ENCODE measurements at places on chromosomes 13 and 19. TPM values are rescaled to one million over a fixed set of nuclear protein-coding genes. Genes with fewer than 3 reads are reported as not detected.

ONECUT3 gene
- not detected for polyA plus RNA-seq

UPK1A gene
- not detected for polyA plus RNA-seq

CSNK1G2 gene
- 19.9 TPM for polyA plus RNA-seq

ZNF491 gene
- polyA plus RNA-seq = not detected

ZNF225 gene
- 3.4 TPM for polyA plus RNA-seq

OVOL3 gene
- polyA plus RNA-seq = not detected

GRCh38 chr19:418761-419671 lies 10.1 kb upstream of the C2CD4C start:
- H3K27me3 ChIP-seq = no peaks in the 10 kb centered on the region
- no peaks in the 10 kb centered on the region for H3K4me1 ChIP-seq
- H3K4me3 ChIP-seq = no peak overlapping the region

- H3K4me1 ChIP-seq = peaks cover 7% of the 10 kb centered on the region
- no peak for DNase-seq
- peaks cover 9% of the 10 kb centered on the region for H3K27me3 ChIP-seq
- H3K36me3 ChIP-seq = no peaks in the 10 kb centered on the region
- no peak overlapping the region for H3K27ac ChIP-seq
- no peak overlapping the region for H3K4me3 ChIP-seq
These were observed 17.1 kb downstream of the SHISA7 start for GRCh38 chr19:55426042-55426441.

DNA sequence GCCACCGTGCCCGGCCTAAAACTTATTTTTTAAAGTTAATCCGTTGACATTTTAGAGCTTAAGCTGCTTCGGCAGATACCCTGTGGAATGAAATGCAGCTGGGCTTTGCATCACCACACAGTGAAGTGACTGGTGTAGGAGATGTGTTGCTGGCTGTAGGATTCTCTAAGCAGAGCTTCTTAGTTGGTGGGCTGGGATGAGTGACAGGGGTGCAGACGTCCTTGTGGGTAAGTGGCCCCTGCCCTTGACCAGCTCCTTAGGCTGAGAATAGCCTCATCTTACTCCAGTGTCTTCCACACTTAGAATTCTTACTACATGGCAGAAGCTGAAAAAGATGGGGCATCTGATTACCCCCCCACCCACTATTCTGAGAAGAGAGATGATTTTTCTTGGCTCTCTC lies 11.6 kb downstream of the GATAD2A start:
- peaks cover 43% of the 10 kb centered on the region for H3K4me1 ChIP-seq
- H3K27ac ChIP-seq = no peak overlapping the region
- H3K4me3 ChIP-seq = no peak overlapping the region
- H3K27me3 ChIP-seq = no peaks in the 10 kb centered on the region

GRCh38 chr19:42270346-42271044 lies 1.4 kb downstream of the CIC start:
- peak overlapping the region; percentile 99 for H3K27ac ChIP-seq
- H3K4me1 ChIP-seq = peaks cover 35% of the 10 kb centered on the region
- no peaks in the 10 kb centered on the region for H3K27me3 ChIP-seq

DNA sequence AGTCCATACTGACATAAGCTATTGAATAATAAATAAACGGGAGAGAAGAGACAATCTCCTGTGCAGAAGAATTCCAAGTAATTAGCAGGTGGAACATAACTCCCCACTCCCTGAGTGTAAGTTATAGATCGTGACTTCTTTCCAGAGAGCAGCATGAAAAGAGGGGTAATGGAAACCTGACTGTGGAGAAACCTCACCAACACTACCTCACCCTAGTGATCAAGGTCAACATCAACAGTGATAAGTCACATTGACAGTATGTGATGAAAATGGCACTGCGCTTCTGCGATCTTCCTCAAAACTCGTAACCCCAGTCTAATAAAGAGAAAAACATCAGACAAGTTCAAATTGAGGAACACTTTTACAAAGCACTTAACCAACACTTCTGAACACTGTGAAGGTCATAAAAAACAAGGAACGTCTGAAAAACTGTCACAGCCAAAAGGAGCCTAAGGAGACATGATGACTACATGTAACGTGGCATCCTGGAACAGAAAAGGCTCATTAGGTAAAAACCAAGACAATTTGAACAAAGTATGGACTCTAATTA lies 19.8 kb downstream of the CAB39L start:
- H3K27me3 ChIP-seq = no peaks in the 10 kb centered on the region
- peaks cover 3% of the 10 kb centered on the region for H3K36me3 ChIP-seq
- H3K4me3 ChIP-seq = no peak overlapping the region
- no peak overlapping the region for H3K27ac ChIP-seq

GRCh38 chr19:19570571-19570970 lies 32.5 kb downstream of the CILP2 start:
- H3K36me3 ChIP-seq = peaks cover 44% of the 10 kb centered on the region
- no peaks in the 10 kb centered on the region for H3K27me3 ChIP-seq
- no peaks in the 10 kb centered on the region for H3K4me1 ChIP-seq
- no peak overlapping the region for H3K4me3 ChIP-seq
- DNase-seq = no peak

- H3K27ac ChIP-seq = peak overlapping the region; percentile 41
- no peak for DNase-seq
- peaks cover 22% of the 10 kb centered on the region for H3K4me1 ChIP-seq
- no peaks in the 10 kb centered on the region for H3K36me3 ChIP-seq
- H3K4me3 ChIP-seq = no peak overlapping the region
These were observed 1.2 kb downstream of the INAFM1 start for GRCh38 chr19:47275791-47276461.

DNA sequence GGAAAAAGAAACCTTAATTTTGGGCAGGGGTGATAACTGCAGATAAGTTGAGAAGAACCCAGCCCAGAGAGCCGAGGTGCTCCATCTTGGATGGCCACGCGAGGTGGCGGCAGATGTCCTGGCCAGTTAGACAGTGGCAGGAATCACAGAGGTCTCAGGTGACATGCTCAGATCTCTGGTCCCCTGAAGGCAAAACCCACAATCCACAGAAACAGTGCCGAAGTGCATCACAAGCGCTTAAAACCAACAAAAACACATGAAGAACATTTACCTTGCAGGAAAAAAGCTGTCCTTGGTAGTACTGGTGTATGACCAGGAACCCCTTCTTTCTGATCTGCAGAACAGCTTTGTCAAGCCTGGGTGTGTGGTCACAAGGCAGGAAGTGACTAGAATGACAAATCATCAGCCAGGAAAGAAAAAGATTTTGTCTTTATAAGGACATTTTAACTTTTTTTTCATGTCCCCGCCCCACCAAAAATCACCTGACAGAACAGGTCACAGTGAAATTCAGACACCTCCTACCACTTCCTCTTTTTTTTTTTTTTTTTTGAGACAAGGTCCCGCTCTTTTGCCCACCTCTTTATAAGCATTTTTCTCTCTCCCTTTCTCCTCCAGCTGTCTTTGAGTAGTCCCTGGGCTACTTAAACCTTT lies at the start of gene LCP1:
LCP1 (minus strand) TSS at position 338 of the 651 bp plus-strand sequence. CDS start 22,515 bp downstream, outside the sequence.
- peak; percentile 93 for DNase-seq
- no peaks in the 10 kb centered on the region for H3K36me3 ChIP-seq
